ENCODE measurements at places on chromosomes 12 and 14.
A peak's percentile ranks its signal among the peaks of the same experiment; 100 is the strongest.

- no peak for DNase-seq
These were observed 121.3 kb downstream of the TBX3 start for GRCh38 chr12:114562654-114563053.

DNA sequence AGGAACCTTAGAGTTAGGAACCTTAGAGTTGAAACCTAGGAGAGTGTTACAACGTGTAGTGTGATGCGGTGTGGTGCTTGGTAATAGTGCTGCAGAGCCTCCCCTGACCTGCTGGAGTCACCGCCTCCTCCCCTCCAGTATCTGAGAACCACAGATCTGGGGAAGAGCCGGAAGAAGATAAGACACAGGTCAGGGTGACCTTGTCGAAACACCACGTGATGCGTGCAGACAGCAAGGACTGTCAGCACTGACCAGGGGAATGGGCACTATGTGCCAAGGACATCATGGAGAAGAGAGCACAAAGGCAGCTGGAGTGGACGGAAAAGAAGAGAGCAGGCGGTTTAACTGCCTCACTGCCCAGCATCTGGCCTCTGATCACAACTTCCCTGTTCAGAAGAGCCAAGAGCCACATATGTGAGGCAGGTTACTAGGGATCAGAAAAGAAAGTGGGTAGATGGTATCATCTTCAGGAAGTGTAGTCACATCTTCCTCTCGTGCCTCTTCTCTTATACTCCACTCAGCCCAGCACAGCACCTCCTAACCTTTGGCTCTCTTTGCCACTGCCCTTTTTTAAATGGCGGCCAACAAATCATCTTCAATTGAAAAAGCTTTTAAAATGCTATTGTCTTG is 93.7 kb downstream of the TESC start:
- no peak for DNase-seq

GRCh38 chr12:31482816-31483215 is 108.1 kb downstream of the DENND5B start:
- no peak for DNase-seq

- DNase-seq = peak; percentile 61
These were observed 57.0 kb upstream of the CERS5 start for GRCh38 chr12:50224026-50224692.

DNA sequence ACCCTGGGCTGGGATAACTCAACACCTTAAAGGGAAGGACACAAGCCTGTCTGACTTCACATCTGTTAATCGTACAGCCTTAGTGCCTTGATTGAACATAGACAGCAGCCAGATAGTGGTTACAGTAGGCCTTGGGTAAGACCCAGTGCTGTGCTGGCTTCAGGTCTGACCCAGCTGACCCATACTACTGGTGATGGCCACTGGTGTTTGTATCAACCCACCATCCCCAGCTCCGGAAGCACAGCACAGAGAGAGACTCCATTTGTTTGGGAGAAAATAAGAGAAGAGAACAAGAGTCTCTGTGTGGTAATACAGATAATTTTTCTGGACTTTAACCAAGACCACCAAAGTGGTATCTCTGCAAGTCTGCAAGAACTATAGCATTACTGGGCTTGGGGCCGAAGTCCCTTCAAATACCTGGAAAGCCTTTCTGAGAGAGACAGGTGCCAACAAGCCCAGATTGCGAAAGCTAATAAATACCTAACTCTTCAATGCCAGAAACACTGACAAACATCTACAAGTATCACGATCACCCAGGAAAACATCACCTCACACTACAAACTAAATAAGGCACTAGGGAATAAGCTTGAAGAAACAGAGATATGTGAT is 330.1 kb upstream of the GARIN2 start:
- no peak for DNase-seq

DNA sequence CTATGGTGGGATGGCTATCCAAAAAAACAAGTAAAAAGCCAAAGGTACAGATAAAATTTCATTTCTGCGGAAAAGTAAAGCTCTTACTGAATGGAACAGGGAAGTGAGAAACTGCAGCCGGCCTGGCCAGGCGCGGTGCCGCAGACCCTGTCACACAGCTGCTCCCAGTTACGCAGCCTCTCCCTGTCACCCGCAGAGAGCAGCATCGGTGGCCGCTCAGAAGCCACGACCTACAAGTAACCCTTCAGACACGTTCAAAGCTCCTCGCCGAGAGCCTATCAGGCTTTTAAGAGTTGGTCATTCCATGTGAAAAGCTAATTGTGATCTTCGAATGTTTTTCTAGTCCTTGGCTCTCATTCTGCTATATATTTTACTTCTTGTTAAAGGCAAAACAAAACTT is 11.0 kb upstream of the ANKLE2 start:
- no peak for DNase-seq

- DNase-seq = no peak
These were observed 1.4 kb upstream of the MLEC start for GRCh38 chr12:120685522-120685921.

DNA sequence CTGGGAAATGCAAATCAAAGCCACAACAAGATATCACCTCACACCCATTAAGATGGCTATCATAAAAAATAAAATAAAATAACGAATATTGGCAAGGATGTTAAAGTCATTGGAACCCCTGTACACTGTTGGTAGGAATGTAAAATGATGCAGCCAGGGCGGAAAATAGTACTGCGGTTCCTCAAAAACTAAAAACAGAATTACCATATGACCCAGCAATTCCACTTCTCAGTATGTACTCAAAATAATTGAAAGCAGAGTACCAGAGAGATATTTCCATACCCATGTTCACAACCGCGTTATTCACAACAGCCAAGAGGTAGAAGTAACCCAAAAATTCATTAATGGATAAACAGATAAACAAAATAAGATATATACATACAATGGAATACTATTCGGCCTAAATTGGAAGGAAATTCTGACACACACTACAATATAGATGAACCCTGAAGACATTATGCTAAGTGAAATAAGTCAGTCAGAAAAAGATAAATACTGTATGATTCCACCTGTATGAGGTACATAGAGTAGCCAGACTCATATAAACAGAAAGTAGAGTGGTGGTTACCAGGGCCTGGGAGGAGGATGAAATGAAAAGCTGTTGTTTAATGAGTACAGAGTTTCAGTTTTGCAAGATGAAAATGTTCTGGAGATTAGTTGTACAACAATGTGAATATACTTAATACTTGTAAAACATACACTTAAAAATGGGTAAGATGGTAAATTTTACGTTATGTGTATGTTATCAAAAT is 84.6 kb downstream of the TXNDC16 start:
- DNase-seq = no peak

- DNase-seq = no peak
These were observed 251.3 kb downstream of the ALX1 start for GRCh38 chr12:85531341-85531740.

DNA sequence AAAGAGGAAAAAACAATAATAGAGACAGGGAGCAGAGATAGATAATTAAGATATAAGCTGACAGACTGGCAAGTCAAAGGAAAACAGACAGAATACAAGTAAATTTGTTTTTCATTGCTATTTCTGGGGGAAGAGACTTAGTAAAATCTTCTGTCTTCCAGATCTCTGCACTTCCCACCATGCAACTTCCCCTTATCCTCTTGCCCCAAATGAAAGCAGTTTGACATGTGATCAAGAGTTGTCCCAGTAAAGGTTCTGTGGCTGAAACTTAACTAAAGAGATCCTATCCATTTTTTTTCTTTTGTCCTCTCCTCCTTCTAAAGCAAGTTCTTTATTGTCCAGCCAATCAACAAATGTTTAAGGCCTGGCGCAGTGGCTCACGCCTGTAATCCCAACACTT is 1.5 kb upstream of the MLF2 start:
- no peak for DNase-seq

Measured in CD4-positive, alpha-beta T cell treated with Interleukin-6 for 4 hours (primary cell).